ENCODE measurements at places on chromosomes 5 and 9. TPM values are rescaled to one million over a fixed set of nuclear protein-coding genes. Genes with fewer than 3 reads are reported as not detected.

The SLCO6A1 gene
- total RNA-seq, result not detected

The FOXD4 gene
- not detected for total RNA-seq

The TAF11L10 gene
- total RNA-seq, result not detected

The S100Z gene
- total RNA-seq, result not detected

GRCh38 chr9:93297659-93298497 lies 113.9 kb downstream of the WNK2 start:
- peaks cover 9% of the 10 kb centered on the region for H3K27me3 ChIP-seq
- H3K4me1 ChIP-seq, result no peaks in the 10 kb centered on the region
- DNase-seq, result no peak
- no peak overlapping the region for H3K27ac ChIP-seq

DNA sequence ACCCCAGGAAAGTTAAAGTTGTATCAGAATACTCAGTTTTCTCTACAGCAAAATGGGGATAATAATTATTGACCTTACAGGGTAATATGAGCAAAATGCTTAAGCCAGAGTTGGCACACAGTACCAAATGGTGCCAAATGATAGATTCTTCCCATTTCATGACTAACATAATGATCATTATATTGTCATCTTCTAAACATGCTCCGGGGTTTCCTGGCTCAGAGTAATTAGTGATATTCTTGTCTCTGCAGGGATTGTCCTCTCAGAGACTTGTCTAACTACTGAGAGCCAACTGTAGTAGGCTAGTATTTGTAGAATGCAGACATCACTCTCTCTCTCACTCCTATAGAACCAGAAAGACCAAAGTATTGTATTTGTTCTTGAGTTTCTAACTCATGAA lies 25.2 kb upstream of the PPP2R2B start:
- H3K27me3 ChIP-seq, result no peaks in the 10 kb centered on the region
- DNase-seq, result no peak
- H3K27ac ChIP-seq, result no peak overlapping the region

DNA sequence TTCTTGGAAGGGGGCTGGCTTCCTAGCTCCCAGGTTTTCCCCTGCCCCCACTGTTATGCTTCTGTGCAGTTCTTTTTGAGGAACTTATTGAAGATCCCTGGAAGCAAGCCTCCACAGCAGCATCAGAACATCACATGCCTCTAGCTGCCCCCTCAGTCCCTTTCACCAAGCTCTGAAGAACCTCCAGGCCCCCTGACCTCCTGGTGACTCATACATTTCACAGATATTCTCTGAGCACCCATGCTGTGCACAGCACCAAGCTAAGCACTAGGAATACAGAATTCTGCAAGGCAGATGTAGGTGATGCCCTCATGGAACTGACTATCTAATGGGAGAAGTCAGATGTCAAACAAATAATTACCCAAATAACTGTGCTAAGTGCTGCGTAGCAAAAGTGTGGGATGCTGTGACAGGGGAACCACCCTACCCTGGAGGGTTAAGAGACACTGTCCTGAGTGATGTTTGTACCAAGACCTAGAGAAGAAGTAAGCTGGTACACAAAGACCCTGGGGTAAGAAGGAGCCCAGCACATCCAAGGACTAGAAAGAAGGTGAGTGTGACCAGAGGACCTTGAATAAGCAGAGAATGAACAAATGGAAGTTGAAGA lies 213.7 kb upstream of the NR4A3 start:
- H3K27ac ChIP-seq, result no peak overlapping the region
- no peaks in the 10 kb centered on the region for H3K4me1 ChIP-seq
- no peak overlapping the region for H3K4me3 ChIP-seq
- peaks cover 15% of the 10 kb centered on the region for H3K27me3 ChIP-seq

GRCh38 chr9:131277287-131277909 lies 1.1 kb upstream of the FAM78A start:
- H3K4me3 ChIP-seq, result peak overlapping the region; percentile 66
- no peaks in the 10 kb centered on the region for H3K36me3 ChIP-seq
- no peak overlapping the region for H3K27ac ChIP-seq
- DNase-seq, result no peak

DNA sequence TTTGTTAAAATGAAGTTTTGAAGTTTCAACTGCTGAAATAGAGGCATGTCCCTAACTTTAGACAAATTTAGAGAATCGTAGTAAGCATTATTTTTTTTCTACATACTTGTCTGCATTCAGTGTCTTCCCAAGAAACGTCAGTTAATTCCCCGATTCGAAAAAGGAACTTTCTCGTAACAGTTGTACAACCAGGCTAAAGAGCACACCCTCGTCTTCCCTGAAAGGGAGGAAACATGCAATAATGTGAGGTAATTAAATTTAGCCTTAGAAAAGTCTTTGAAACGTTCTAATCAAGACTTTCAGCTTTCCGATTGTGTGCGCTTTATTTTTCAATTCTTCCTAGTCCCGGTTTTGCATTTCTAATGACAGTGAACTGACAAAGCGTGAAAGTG lies 374 bp upstream of the SLC1A3 start:
- H3K36me3 ChIP-seq, result no peaks in the 10 kb centered on the region
- no peaks in the 10 kb centered on the region for H3K27me3 ChIP-seq
- H3K27ac ChIP-seq, result no peak overlapping the region

DNA sequence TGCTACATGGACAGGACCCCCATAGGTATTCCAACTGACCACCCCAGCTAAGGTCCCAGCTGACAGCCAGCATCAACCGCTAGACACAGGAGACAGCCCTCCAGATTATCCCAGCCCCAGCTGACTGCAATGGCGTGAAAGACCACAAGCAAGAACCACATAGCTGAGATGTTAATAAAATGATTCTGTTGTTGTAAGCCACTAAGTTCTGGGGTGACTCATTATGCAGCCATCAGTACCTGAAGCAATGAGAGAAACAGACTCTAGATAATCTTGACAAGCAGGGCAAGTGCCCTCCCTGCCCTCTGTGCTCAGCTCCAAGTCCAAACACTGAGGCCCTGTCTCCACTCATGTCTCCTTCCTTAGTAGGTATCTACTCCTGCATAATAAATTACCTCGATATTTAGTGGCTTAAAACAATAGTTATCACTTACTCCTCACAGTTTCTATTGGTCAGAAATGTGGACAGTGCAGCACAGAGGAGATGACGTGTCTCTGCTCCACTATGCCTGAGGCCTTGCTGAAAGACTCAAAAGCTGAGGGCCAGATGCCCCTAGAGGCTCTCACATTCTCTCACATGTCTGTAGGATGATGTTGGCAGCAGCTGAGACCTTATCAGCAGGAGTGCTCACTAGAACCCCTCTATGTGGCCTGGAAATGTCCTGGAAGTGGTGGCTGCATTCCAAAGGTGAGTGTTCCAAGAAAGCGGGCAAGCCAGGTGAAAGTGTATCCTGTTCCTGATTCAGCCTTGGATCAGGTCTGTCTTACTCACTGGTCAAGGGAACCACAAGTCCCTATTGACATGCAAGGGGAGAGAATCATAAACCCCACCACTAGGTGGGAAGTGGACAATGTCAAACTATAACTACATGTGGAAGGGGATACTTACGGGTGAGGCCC lies 2.5 kb downstream of the MGAT1 start:
- H3K27ac ChIP-seq, result peak overlapping the region; percentile 56
- H3K27me3 ChIP-seq, result no peaks in the 10 kb centered on the region
- H3K4me1 ChIP-seq, result peaks cover 35% of the 10 kb centered on the region

GRCh38 chr9:137077758-137078693 lies 709 bp downstream of the UAP1L1 start:
- no peak for DNase-seq
- peak overlapping the region; percentile 99 for H3K4me3 ChIP-seq
- no peaks in the 10 kb centered on the region for H3K27me3 ChIP-seq
- H3K4me1 ChIP-seq, result peaks cover 4% of the 10 kb centered on the region
- H3K27ac ChIP-seq, result peak overlapping the region; percentile 13

DNA sequence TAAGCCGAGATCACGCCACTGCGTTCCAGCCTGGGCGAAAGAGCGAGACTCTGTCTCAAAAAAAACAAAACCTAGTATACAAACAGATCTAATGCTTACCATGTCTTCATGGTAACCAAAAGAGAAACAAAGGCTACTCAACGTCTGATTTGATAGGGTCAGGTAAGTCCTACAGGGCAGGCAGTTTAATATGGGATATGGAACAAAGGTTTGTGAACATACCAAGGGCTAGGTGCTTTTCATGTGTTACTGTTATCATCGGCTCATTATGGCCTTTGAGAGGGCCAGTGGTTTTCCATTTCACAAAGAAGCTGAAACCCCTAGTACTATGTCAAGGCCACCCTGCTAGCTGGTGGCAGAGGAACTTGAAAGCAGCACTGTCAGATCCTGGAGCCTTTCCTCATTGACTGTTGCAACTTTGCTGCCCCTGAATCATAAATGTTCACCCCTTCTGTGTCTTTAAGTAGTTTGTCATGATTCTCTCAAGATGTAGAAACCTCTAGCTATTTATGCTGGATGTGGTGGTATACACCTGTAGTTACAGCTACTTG lies 5.1 kb downstream of the IQGAP2 start:
- H3K27me3 ChIP-seq, result peaks cover 28% of the 10 kb centered on the region
- no peaks in the 10 kb centered on the region for H3K4me1 ChIP-seq
- DNase-seq, result no peak

GRCh38 chr5:98568336-98568735 lies 205.1 kb upstream of the RGMB start:
- DNase-seq, result peak; percentile 34
- H3K4me3 ChIP-seq, result no peak overlapping the region
- H3K27me3 ChIP-seq, result no peaks in the 10 kb centered on the region
- H3K27ac ChIP-seq, result no peak overlapping the region
- H3K4me1 ChIP-seq, result peaks cover 6% of the 10 kb centered on the region

DNA sequence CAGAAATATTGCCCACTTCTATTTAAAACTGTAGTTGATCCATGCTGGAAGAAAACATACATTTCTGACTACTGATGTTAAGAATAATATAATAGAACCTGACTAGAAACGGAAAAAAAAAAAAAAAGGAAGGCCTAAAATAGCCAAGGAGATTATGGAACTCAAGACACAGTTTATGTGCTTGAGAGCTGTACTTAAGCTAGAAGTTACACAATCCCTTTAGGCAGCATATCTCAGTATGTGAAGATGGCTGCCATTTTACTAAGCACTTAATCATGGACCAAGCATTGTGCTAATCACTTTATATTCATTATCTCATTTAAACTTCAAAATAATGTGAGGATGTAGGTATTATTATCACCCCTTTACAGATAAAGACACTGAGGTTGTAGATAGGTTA lies 73.0 kb upstream of the NR4A3 start:
- H3K36me3 ChIP-seq, result no peaks in the 10 kb centered on the region
- no peaks in the 10 kb centered on the region for H3K27me3 ChIP-seq
- no peak overlapping the region for H3K4me3 ChIP-seq
- no peak for DNase-seq
- no peaks in the 10 kb centered on the region for H3K4me1 ChIP-seq
- H3K27ac ChIP-seq, result no peak overlapping the region
